ENCODE measurements at places on chromosomes 11 and 22.

DNA sequence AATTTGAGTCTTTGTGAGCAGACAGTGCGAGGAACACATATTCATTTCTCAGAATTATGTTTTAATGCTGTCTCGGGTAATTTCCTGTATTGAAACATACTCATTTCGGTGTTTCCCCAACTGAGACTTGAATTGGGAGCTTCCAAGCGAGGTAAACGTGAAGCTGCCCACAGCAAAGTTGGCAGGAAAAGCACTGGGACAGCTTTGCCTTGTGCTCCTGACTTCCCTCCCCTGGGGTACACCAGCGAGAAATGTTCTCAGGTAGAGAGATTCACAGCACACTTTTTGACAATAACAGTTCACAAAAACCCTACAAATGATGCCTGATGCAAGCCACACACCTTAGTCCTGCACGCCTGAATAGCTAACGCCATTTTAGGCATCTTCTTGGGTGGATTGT, 3.1 kb downstream of the HTR3B start:
- no peak for DNase-seq

DNA sequence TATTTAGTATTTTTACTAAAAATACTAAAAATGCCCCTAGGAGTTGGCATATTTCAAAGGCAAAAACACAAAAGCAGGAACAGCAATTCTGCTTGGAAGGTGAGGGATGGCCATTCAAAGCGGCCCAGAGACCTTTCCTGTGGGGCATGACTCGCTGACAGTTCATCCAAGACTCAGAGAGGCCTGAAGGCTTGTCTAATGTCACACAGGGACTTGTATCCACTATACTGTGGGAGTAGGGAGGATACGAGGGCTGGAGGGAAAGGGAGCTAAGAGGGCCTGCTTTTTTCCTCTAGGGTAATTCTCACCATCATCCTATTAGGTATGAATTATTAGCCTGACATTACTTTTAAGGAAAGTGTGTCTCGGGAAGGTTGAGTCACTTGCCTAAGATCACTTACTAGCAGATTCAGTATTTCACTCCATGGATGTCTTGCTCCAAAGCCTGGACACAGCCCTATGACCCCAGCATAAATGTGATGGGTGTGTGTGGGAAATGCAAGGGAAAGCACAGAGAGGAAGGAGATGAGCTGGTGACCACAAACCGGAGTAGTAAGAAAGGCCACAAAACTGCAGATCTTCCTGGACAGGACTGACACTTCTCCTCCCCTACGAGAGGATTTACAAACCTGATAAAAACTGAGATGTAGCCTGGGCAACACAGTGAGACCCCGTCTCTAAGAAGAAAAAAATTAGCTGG, 16.7 kb upstream of the UCP3 start:
- peak; percentile 6 for DNase-seq

DNA sequence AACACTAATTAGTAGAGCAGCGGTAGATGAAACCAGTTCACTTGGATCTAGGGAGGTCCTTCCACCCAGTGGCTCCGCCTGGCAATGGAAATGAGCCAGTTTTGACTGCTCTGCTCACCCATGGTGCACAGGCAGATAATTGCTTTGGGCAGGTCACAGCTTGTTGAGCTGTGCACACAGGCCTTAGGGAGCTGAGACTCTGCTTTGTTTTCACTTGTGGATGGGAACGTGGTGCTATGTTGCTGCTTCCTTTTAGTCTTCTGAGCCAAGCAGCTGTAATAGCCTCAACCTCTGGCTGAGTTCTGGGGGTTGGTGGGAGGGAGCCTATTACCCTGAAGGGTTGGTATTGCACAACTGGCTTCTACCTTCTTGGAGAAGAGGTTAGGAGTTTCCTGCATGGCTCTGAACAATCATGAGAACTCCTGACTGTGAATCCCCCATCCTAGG, 262.3 kb upstream of the MTNR1B start:
- no peak for DNase-seq

DNA sequence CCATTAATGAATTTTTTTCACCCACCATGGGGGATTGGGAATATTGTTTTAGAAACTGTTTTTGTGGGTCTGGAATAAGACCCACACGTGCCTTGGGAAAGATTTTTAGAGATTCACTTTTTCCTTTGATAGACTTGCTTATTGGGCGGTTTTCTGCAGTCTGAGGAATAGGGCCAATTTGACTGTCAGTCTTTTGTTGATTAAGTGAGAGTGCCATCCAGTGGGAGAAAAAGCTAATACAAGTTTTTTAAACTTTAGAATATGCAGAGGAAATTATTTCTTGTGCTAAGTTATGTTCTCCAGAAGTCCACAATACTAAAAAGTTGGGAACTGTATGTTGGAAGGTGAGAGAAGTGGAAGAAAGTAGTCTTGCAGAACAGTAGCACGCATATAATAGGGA, 56.1 kb downstream of the PRMT3 start:
- peak; percentile 37 for DNase-seq

GRCh38 chr11:86453290-86454030, 78.8 kb downstream of the CCDC81 start:
- no peak for DNase-seq

DNA sequence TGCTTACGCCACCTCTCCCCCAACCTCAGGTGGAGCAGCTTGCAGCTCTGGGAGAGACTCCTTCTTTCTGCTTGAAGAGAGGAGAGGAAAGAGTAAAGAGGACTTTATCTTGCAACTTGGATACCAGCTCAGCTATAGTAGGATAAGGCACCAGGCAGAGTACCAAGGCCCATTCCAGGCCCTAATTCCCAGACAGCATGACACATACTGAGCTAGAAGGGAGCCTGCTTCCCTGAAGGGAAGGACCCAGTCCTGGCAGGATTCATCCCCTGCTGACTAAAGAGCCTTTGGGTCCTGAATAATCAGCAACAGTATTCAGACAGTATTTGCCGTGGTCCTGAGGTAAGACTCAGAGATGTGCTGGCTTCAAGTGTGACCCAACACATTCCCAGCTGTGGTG, 41.4 kb downstream of the PPME1 start:
- no peak for DNase-seq

- no peak for DNase-seq
Measured at GRCh38 chr11:110512026-110512425, 82.3 kb downstream of the FDX1 start.

Data from ACHN (cell line).